ENCODE measurements at places on chromosomes 2 and 18. TPM values are rescaled to one million over a fixed set of nuclear protein-coding genes. Genes with fewer than 3 reads are reported as not detected.

DNA sequence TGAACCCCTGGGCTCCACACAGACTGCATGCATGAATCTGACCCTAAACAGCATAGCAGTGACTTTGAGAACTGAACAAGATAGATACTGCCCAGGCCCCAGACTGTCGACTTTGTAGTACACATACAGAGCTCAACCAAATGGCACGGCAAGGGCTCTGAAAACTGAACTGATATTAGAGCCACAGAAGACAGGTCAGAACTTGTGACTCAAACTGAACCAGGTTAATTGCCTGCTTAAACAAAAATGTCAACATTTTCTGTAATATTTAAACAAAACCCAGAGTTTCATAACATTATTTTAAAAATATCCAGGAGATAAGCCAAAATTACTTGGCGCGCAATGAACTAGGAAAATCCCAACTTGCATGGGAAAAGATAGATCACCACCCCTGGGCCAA lies 260.3 kb downstream of the TPGS2 start:
- no peak overlapping the region for H3K27ac ChIP-seq
- H3K4me1 ChIP-seq, result peaks cover 22% of the 10 kb centered on the region
- H3K27me3 ChIP-seq, result no peaks in the 10 kb centered on the region
- no peak overlapping the region for H3K4me3 ChIP-seq
- no peaks in the 10 kb centered on the region for H3K36me3 ChIP-seq

DTNA gene
- 25.1 TPM for total RNA-seq

DNA sequence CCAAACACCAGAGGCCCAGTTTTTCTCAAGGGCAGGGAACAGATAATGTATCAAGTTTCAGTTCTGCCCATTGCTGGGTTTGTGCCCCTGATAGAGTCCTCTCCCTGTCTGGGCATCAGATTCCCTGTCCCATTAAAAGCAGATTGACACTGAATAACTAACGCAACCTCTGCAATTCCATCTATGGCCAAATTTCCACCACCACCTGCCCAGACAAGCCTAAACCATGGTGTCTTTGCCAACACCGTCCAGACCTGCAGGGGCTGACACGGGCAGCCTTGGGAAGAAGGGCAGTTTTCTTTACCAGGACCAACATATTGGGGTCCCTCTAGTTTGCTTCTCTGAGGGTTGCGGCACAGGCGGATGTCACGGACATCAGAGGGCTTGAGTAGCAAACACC lies 26.4 kb upstream of the PAX8 start:
- no peaks in the 10 kb centered on the region for H3K36me3 ChIP-seq
- no peak overlapping the region for H3K4me3 ChIP-seq
- DNase-seq, result no peak
- no peaks in the 10 kb centered on the region for H3K27me3 ChIP-seq
- no peak overlapping the region for H3K27ac ChIP-seq

CNNM4 gene
- 6.7 TPM for total RNA-seq

GREB1L gene
- total RNA-seq, result not detected

DNA sequence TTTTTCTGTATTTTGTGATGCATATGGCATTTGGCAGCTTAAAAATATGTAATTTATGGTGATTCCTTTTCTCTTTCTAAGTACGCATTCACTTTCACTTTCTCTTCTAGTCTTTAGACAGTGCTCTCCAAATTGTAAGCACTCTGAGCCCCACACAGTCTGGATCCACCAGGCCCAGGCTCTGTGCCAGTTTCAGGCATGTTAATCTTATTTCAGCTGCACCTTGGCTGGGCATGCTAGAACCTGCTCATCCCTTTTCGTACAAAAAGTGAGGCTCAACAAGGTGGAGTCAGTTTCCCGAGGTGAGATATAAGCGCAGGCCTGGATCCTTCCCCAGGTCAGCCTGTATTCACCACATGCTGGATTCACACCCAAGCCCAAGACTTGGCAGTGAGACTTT lies 203.9 kb downstream of the MTX2 start:
- H3K27me3 ChIP-seq, result no peaks in the 10 kb centered on the region
- H3K4me3 ChIP-seq, result no peak overlapping the region
- H3K36me3 ChIP-seq, result no peaks in the 10 kb centered on the region

DSC3 gene
- total RNA-seq, result 2.1 TPM

GRCh38 chr2:109396202-109397180 lies 217.3 kb downstream of the SEPTIN10 start:
- peak; percentile 37 for DNase-seq
- H3K27me3 ChIP-seq, result no peaks in the 10 kb centered on the region
- no peaks in the 10 kb centered on the region for H3K4me1 ChIP-seq
- no peak overlapping the region for H3K27ac ChIP-seq
- no peak overlapping the region for H3K4me3 ChIP-seq
- no peaks in the 10 kb centered on the region for H3K36me3 ChIP-seq
